GM04503 (cell line): ENCODE measurements at places on chromosomes 2 and 18.

- peak; percentile 37 for DNase-seq
These were observed 46.8 kb downstream of the GFPT1 start for GRCh38 chr2:69340101-69340775.

DNA sequence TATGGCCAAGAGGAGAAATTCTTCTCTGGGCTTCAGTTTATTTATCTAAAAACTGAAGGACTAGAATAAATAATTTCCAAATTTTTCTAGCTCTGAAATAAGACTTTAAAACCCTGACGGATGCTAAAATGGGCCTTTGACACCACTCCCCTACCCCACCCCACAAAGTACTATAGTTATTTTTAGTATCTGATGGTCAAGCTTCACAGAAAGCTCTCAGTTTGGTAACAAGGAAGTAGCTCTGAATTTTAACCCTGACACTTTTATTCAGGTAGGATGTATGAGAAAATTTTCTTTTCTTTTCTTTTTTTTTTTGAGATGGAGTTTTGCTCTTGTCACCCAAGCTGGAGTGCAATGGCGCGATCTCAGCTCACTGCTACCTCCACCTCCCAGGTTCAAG lies 2.4 kb downstream of the RBKS start:
- DNase-seq = no peak

DNA sequence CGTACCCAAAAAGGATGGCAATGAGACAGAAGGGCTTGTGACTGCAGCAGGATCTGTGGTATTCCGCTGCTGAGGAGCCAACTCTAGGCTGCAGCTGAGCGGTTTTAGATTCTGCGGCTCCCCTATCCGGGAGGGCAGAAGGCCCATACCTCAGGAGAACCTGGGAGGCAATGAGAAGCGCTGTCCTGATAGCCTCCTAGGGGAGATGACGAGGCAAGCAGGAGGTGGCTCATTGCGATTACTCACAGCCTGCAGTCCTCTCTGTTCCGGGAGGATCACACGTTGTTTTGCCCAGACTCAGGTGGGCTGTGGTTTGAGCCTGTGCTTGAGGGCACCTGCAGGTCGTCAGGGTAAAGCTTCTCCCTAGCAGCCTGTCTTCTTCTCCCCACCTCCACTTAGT lies 65.1 kb downstream of the COA5 start:
- no peak for DNase-seq

- no peak for DNase-seq
These were observed 30.3 kb downstream of the KIF1A start for GRCh38 chr2:240789501-240790369.

- no peak for DNase-seq
These were observed 5.2 kb upstream of the EHD3 start for GRCh38 chr2:31228717-31229116.

DNA sequence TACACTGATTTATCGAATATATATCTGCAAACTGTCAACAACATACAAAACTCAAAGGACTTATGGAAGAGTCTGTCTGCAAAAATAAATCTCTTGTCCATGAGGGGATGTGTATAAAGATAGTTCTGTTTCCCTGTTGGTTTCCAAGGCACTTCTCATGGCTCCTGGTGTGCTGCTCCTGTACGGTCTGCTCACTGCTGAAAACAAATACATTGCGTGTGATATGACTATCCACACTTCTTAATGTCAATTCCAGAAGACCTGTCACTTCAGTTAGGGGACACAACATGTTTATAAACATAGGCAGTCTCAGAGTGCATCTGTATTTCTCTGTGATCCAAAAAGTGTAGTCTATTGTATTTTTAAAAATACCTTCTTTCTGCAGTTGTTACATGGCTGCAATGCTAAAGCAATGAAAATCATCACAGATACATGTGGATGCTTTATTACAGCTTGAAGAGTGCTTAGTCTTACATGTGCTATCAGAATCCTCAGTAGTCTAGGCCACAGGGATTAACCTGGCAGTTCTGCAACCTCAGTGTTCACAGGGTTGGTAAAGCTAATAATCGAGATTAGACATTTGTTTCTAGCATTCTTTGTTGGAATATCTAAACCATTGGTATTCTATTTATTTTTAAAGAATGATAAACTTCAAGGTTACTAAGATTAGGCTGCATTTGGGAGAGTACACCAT lies 7.8 kb downstream of the ALKAL2 start:
- DNase-seq = no peak

DNA sequence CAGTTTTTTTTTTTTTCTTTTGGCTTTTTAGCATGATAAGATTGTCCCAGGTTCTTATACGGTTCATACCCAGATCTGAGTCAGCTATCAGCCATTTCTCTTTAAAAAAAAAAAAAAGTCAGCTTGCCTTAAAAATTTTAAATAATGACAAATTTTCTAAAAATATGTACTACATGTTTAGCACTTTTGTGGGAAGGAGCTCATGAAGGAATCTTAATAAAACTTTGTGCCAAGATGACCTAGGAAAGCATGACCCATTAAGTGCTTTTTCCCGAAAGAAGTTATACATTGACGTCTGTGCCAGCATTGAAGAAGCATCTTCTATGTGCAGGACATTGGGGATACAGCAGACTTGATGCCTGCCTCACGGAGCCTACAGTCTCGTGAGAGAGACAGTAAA lies 4.5 kb upstream of the RBMS1 start:
- DNase-seq = peak; percentile 63

- DNase-seq = no peak
These were observed 30.0 kb downstream of the CFAP221 start for GRCh38 chr2:119574108-119574815.

GRCh38 chr18:21101172-21101571 lies 10.4 kb downstream of the ROCK1 start:
- DNase-seq = no peak

- DNase-seq = no peak
These were observed 81.4 kb downstream of the TGOLN2 start for GRCh38 chr2:85246348-85246747.

GRCh38 chr18:57696271-57696670 lies 74.6 kb upstream of the NARS1 start:
- no peak for DNase-seq

- DNase-seq = peak; percentile 13
These were observed 396.8 kb downstream of the NCKAP5 start for GRCh38 chr2:133171393-133172004.

DNA sequence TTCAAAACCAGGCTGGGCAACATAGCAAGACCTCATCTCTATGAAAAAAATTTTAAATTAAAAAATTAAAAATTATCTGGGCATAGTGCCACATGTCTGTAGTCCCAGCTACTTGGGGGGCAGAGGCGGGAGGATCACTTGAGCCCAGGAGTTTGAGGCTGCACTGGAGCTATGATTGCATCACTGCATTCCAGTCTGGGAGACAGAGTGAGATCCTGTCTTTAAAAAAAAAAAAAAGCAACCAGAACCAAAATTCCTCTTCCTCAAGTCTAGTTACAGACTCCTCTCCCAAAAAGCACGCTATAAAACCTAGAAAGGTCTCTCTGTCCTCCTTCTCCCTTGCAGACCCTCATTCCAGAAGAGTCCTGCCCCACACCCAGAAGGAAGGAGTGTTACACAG lies 23.9 kb downstream of the TNFAIP6 start:
- no peak for DNase-seq

GRCh38 chr2:157934684-157935377 lies 58.7 kb upstream of the ACVR1 start:
- no peak for DNase-seq

GRCh38 chr2:53886406-53887280 lies 26.9 kb upstream of the GPR75 start:
- DNase-seq = no peak

GRCh38 chr18:45940724-45941123 lies 26.4 kb downstream of the EPG5 start:
- no peak for DNase-seq

DNA sequence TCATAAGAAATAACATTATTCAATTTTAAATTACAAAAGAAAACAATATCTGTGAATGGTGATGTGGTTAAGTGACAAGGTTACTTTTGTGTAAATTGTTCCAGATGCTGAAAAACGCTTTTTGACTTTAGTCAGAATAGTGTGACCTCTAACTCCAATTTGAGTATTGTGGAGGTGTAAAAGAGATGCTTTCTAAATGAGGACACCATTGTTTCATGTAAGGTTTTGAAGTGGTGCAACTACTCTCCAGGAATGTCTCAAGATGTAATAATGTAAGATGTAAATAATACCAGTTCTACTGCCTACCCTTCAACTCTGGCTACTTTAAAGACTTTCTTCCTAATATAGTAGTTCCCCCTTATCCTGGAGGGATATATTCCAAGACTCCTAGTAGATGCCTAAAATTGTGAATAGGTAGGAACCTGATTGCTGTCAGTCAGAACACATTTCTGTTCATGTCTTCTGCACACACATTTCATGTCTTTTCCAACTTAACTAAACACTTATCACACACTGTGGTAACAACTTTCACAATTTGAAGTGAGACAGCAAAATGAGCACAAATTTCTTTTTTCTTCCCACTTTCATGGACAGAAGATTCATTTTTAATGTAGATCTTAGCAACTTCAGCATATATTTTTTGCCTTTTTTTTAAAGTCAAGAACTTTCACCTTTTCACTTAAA lies 39.1 kb upstream of the PPP1R1C start:
- no peak for DNase-seq

GRCh38 chr18:57051657-57052044 lies 95.2 kb upstream of the BOD1L2 start:
- no peak for DNase-seq

GRCh38 chr2:48439102-48439501 lies 90.9 kb upstream of the STON1 start:
- DNase-seq = no peak

- DNase-seq = no peak
These were observed 5.8 kb upstream of the ASXL3 start for GRCh38 chr18:33571998-33572787.

DNA sequence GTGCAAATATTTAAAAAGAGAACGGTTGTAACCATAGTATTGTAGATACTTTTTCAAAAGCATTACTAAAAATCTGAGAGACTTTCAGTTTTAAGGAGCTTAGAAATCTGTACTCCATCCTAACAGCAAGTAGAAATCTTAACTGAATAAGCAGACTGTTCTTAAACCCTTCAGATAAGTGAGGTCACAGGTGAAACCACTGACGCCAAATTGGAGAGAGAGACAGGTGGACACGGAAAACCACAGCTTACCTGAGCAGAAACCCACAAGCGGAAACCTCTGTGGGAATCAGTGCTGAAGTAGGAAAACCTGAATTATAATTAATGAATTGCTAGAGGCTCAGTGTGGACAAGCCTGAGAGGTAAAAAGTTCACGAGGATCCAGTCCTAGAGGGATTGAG lies 959.4 kb upstream of the CELF4 start:
- no peak for DNase-seq

DNA sequence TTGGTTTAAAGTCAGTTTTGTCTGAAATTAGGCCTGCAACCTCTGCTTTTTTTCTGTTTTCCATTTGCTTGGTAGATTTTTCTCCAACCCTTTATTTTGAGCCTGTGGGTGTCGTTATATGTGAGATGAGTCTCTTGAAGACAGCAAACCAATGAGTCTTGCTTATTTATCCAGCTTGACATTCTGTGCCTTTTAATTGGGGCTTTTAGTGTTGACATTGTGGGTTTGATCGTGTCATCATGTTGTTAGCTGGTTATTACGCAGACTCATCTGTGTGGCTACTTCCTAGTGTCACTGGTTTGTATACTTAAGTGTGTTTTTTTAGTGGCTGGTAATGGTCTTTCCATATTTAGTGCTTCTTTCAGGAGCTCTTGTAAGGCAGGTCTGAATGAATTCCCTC lies 18.8 kb downstream of the TMEM87B start:
- no peak for DNase-seq

GRCh38 chr2:215611609-215612386 lies 175.9 kb upstream of the FN1 start:
- DNase-seq = no peak

DNA sequence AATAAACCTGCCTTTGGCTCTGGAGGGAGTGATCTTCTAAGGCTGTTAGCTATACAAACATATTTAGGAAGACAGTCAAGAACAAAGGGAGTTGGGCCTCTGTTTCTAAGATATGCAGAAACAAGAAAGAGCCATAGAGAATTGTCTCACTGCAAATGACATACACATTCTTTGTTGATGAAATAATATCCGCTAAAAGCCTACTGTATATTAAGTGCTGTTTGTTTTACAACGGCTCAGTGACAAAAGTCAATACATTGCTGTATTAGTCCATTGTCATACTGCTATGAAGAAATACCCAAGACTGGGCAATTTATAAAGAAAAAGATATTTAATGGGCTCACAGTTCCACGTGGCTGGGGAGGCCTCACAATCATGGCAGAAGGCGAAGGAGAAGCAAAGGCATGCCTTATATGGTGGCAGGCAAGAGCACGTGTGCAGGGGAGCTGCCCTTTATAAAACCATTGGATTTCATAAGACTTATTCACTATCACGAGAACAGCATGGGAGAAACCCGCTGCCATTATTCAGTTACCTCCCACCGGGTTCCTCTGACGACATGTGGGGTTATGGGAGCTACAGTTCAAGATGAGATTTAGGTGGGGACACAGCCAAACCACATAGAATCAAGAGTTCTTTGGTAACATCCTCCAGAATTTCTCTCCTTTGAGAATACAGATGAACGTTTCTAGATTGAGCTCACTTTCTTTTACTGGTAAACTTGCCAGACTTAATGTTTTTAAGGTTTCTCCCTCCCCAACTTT lies 157.8 kb downstream of the PIK3C3 start:
- no peak for DNase-seq

- DNase-seq = no peak
These were observed 14.7 kb downstream of the KLHL23 start for GRCh38 chr2:169748319-169748718.

GRCh38 chr2:10028988-10029874 lies 14.1 kb upstream of the KLF11 start:
- DNase-seq = no peak

- DNase-seq = no peak
These were observed 120.9 kb upstream of the TTN start for GRCh38 chr2:178928077-178928476.

DNA sequence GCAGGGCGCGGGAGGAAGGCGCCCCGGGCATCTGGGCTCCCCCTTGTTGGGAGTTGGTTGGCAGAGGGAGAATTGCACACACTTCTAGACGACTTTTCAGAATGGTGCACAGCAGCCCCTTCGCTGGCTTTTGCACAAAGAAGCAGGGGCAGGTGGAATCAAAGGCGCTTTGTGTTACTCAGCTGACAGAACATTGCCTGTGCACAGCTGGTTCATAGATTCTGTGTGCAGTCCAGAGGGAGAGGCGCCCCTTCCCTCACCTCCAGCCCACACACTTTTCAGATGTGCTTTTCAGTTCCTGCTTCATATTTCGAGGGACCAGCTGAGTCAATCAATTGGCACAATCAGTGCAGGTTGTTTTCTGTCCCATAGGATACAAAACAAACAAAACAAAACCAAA lies 348.4 kb upstream of the RAB12 start:
- DNase-seq = no peak

GRCh38 chr2:68861330-68861729 lies 9.9 kb downstream of the BMP10 start:
- no peak for DNase-seq

DNA sequence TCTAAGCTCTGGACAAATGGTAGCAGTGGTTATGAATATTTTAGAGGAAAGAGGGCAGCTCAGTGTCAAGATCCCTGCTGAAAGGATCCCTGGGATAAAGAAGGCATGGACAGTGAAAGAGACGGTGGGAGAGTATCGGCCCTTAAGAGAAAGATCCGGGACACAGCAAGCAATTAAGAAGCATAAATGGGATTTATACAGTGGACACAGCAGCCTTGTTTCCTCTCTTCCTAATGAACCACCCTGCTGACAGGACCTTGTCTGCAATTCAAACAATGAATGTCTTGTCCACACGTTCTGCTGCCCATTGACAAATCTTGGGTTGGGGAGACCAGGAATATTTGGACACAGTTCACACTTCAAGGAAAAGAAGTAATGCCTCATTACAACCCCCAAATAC lies 16.5 kb downstream of the CPLX4 start:
- DNase-seq = no peak

GRCh38 chr2:10390369-10390801 lies 57.7 kb downstream of the ODC1 start:
- no peak for DNase-seq
